RPMI7951 (cell line): ENCODE measurements at places on chromosomes 12 and 14. TPM values are rescaled to one million over a fixed set of nuclear protein-coding genes. Genes with fewer than 3 reads are reported as not detected.

The SLC17A8 gene
- total RNA-seq, result not detected in 2 replicates

The CEBPE gene
- not detected in 2 replicates for total RNA-seq

The AMN gene
- not detected in 2 replicates for total RNA-seq

The TTC8 gene
- total RNA-seq, result 33.0 and 41.7 TPM in 2 replicates

The MEG3 gene
- total RNA-seq, result 0.72 TPM in 1 of 2 replicates, not detected in the other

The ZNF605 gene
- total RNA-seq, result 3.0 and 3.5 TPM in 2 replicates

The GPR137C gene
- total RNA-seq, result 0.49 and 1.1 TPM in 2 replicates

DNA sequence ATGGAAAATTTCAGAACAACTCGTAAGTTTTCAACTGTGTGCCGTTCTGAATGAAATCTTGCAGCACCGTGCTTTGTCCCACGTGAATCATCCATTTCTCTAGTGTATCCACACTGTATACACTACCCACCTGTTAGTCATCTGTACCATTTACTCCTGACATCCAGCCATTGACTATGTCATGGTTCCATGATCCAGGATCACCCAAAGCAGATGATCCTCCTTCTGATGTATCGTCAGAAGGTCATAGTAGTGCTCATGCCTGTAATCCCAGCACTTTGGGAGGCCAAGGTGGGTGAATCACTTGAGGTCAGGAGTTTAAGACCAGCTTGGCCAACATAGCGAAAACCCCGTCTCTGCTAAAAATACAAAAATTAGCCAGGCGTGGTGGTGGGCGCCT, 122.9 kb downstream of the PPHLN1 start:
- DNase-seq, result no peak

DNA sequence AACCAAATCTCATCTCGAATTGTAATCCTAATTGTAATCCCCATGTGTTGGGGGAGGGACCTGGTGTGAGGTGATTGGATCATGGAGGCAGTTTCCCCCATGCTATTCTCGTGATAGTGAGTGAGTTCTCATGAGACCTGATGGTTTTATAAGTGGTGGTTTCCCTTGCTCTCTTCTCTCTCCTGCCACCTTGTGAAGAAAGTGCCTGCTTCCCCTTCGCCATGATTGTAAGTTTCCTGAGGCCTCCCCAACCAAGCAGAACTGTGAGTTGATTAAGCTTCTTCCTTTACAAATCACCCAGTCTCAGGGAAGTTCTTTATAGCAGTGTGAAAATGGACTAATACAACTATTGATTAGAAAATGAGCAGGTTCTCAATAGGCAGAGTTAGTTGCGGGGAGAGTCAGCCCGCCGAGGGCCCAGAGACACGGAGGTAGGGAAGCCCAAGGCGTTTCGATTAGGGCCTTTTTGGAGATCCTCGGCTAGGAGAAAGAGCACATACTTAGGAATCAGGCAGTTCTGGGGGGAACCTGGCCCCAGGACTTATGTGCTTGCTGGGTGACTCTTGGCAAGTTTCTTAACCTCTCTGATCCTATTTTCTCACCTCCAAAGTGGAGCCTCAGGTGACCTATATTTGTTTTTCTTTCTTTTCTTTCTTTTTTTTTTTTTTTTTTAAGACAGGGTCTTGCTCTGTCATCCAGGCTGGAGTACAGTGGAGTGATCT, 65.7 kb downstream of the MVK start:
- DNase-seq, result no peak
